ENCODE measurements at places on chromosomes 4 and X.

- no peak for DNase-seq
These were observed 32.6 kb upstream of the NKX6-1 start for GRCh38 chr4:84531689-84532088.

- DNase-seq, result no peak
These were observed 124.0 kb upstream of the PJA1 start for GRCh38 chrX:69289046-69289792.

DNA sequence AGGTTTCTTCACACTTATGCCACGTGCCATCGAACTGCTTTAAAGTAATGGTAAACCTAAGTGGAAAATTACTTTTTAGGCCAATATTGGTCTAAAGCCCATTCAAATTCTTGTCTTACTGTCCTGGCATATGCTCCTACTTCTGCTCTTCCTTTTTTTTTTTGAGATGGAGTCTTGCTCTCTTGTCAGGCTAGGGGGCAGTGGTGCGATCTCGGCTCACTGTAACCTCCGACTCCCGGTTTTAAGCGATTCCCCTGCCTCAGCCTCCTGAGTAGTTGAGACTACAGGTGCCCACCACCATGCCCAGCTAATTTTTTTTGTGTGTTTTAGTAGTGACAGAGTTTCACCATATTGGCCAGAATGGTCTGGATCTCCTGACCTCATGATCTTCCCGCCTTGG is 129.0 kb upstream of the TECRL start:
- DNase-seq, result no peak

GRCh38 chrX:119190831-119191230 is 45.3 kb upstream of the PGRMC1 start:
- DNase-seq, result peak; percentile 78

GRCh38 chrX:25807022-25807421 is 331.1 kb upstream of the MAGEB18 start:
- DNase-seq, result no peak

- DNase-seq, result no peak
These were observed 9.9 kb upstream of the PDLIM5 start for GRCh38 chr4:94441838-94442237.

- peak; percentile 96 for DNase-seq
These were observed at the start of gene BDH2 for GRCh38 chr4:103099691-103100392. BDH2 (minus strand) TSS chr4:103099834; CDS start chr4:103096254, 3,580 bp downstream.

GRCh38 chr4:11587797-11588196 is 159.1 kb upstream of the HS3ST1 start:
- DNase-seq, result peak; percentile 19

DNA sequence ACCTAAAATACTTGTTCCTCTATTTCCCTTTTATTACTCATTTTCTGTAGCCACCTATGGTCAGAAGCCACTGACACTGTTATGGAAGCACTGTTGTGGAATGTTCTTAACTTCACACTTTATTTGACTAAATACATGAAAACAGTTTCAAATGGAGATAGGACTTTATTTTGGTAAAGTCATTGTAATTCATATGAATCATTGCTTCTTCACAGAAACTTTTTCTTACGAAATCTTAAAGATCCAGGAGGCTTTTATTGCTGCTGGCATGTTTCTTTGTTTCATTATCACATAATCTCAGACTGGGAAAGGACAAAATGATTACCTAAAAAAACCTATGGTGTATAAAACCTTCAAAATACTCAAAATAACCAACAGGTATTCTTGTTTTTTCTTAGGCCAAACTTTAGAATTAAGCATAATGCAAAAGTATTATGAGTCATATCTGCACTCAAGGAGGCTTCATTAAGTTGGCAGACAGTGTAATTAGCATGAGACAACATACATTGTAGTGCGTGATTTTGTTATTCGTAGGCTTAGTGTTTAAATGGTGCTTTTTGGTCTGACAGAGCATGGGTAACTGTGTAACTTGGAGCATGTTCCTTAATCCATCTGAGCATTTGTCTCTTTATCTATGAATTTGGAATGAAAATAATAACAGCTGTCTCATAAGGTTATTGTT is 58.0 kb downstream of the SH3BGRL start:
- no peak for DNase-seq

DNA sequence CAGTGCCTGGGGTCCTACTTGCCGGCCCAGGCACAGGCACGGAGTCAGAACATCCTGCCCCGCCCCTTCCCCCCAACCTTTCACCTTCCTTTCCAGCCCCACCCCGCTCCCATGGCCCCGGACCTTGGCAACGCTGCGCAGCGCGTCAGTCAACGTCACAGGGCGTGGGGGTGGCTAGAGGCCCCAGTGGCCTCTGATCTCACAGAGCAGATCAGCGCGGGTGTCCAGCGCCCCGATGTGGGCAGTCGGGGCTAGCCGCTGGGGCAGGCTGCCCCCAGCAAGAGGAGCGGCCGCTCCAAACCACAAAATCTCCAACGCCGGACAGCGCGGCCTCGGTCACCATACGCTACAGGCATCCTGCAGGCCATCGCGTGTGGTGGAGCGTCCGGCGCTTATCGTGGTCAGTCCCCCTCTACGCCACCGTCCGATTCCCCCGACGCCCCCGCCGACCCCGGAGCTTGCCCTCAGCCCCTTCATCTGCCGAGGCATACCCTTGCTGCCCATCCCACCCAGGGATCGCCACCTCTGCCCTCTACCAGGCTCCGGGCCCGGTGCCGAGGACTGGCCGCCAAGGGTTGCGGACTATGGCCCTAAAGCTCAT is 69.6 kb upstream of the APOOL start:
- DNase-seq, result no peak

DNA sequence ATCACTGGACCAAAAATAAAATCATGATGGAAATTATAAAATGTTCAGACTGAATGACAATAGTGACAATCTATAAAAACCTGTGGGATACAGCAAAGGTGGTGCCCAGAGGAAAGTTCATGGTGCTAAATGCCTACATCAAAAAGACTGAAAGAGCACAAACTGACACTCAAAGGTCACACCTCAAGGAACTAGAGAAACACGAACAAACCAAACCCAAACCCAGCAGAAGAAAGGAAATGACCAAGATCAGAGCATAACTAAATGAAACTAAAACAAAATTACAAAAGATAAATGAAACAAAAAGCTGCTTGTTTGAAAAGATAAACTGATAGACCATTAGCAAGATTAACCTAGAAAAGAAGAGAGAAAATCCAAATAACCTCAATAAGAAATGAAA is 78.7 kb downstream of the ANAPC10 start:
- DNase-seq, result no peak

DNA sequence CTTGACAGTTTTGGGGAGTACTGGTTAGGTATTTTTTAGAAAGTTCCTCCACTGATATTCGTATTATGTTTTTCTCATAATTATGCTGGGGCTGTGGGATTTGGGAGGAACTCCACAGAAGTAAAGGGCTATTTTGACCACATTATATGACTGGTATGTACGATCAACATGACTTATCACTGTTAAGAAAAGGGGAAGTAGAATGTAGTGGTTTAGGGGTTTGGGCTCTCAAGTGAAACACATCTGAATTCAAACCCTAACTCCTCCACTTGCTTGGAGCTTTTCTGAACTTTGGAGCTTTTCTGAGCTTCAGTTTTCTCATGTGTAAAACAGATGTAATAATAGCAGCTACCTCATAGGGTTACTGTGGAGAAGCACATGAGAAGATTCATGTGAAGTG is 96.4 kb upstream of the C1GALT1C1 start:
- no peak for DNase-seq

GRCh38 chrX:3440981-3441380 is 94.5 kb upstream of the MXRA5 start:
- DNase-seq, result no peak

DNA sequence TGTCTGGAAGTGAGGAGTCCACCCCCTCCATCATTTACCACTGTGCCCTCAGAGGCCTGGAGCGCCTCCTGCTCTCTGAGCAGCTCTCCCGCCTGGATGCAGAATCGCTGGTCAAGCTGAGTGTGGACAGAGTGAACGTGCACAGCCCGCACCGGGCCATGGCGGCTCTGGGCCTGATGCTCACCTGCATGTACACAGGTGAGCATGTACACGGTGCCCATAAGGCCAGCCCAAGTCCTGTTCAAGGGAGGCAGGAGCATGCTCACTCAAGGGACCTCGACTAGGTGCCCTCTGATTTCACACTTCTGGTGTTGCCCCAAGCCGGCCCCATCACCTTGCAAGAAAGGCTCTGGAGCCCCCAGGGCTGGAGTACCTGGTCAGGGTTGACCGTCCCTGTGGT is 13.4 kb upstream of the MSANTD1 start:
- no peak for DNase-seq

DNA sequence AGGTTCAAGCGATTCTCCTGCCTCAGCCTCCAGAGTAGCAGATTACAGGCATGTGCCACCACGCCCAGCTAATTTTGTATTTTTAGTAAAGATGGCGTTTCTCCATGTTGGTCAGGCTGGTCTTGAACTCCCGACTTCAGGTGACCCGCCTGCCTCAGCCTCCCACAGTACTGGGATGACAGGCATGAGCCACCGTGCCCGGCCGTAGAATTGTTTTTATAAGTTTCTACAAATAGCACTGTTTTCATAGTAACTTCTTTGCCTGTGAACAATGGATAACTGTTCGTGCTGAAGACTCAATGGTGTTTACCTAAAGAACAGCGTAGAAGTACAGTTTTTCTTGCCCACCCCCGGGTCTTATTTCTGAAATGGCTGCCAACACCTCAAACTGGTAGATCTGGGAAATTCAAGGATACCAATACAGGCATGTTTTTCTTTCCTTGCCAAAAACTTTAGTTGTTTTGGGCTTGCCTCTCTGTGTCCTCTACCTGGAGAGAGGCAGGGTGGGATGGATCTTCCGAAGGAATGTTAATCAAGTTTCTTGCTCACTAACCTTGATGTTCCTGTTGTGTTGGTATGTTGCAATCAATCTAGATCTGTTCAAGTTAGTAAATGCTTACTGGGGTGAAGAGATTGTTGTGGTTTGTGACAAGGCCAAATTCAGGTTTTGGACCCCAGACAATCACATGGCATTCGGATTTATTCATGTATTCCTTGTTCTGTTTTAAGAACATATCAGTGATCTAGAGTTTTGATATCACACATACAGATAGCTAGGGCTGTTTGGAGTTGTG is 2.8 kb upstream of the RUFY3 start:
- DNase-seq, result no peak

- no peak for DNase-seq
These were observed 1.4 kb upstream of the GPR173 start for GRCh38 chrX:53047228-53047627.

GRCh38 chr4:109433205-109434006 is at the start of gene SEC24B:
SEC24B (plus strand) TSS chr4:109433815; CDS start chr4:109433870, 55 bp downstream.
- peak; percentile 91 for DNase-seq

DNA sequence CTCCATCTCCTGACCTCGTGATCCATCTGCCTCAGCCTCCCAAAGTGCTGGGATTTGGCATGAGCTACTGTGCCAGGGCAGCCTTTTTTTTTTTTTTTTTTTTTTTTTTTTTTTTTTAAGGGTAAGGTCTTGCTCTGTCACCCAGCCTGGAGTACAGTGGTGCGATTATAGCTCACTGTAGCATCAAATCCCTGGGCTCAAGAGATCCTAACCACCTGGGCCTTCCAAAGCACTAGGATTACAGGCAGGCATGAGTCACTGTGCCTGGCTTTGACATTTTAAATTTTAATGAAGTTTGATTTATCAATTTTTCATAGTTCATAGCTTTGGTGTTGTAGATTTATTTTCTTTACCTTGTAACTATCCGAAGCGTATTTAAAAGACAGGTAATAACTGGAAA is 17.8 kb upstream of the OCIAD2 start:
- no peak for DNase-seq

DNA sequence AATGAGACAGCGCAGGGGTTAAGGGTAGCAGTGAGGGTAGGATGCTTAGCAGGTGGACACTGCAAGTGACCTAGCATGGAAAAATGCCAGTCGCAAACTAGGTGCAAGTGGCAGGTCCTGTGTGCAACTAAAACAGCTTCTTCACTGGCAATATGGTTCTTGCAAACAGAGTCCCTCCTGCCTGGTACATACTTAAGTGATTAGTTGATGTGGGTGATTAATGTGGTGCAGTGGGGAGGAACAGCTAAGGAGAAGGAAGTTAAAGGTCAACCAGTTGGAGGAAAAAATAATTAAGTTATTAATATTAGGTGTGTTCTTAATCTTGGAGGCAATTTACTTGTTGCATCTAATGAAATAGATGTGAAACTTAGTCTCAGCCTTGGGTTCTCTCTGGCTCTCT is 121.6 kb upstream of the IGFBP7 start:
- no peak for DNase-seq

DNA sequence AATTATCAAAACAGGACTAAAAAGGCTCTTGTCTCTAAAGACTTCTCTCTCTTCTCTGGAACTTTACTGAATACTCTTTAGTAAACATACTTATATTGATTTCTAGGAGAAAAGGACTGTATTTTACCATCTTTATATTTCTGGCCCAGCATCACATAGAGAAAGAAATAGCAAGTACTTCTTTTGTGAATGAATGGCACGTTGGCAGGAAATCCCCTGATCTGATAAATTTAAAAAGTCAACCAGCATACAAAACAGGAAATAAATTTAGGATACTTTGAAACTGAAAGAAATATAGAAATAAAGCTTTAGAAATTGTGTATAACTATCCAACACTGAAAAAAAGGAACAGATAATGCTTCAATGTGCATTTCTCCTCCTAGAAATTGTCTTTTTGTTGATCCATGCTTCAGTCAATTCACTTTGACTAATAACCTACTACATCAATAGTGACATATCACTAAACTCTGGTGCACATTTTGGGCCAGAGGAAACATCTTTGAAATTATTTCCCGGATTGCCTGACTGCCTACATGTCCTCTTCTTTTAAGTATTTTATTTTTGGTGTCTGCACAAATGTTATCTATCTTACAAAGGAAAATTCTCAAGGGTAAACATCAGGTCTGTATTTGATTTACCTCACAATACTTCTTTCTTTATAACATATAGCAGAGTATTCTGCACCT is 183.5 kb upstream of the FSTL5 start:
- no peak for DNase-seq

- DNase-seq, result no peak
These were observed 965.3 kb downstream of the CCSER1 start for GRCh38 chr4:91092398-91092980.

DNA sequence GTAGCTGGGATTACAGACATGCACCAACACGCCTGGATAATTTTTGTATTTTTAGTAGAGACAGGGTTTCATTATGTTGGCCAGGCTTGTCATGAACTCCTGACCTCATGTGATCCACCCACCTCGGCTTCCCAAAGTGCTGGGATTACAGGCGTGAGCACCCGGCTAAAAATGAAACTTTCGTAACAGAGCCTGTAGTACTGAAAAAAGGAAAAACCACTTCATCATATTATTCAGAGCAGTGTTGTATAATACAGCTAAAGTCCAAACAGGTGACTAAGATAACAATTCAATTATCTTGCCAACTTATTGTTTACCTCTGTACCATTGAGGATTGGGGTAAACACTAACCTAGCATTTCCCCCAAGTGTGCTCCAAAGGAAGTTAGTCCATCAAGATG is 43.9 kb upstream of the HPRT1 start:
- DNase-seq, result no peak

GRCh38 chrX:3348191-3348590 is 1.7 kb upstream of the MXRA5 start:
- no peak for DNase-seq
